ENCODE measurements at places on chromosomes 4 and X.
A peak's percentile ranks its signal among the peaks of the same experiment; 100 is the strongest.

GRCh38 chr4:137967480-137968190, 274.5 kb downstream of the SLC7A11 start:
- DNase-seq = no peak

DNA sequence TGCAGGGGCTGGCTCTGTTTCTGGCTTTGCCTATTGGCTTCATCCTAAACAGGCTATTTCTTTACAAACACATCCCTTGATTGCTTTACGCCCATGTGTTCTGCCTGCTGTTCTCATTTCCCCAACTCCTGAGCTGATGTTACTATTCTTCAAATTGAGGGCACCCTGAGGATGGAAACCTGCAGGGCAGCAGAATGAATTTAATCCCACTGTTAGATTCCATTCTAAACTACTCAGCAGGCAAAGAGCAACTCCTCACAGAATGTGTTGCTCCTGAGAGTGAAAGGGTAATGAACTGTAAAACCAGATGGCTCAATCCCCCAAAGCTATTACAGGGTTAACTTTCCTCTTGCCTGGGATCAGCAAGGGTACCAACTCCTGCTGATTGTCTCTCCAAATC, 75.7 kb downstream of the ANKRD50 start:
- DNase-seq = no peak

- DNase-seq = no peak
Observed at GRCh38 chrX:3598709-3599108, 114.7 kb downstream of the PRKX start.

- DNase-seq = no peak
Observed at GRCh38 chr4:15771216-15772058, 6.7 kb upstream of the CD38 start.

DNA sequence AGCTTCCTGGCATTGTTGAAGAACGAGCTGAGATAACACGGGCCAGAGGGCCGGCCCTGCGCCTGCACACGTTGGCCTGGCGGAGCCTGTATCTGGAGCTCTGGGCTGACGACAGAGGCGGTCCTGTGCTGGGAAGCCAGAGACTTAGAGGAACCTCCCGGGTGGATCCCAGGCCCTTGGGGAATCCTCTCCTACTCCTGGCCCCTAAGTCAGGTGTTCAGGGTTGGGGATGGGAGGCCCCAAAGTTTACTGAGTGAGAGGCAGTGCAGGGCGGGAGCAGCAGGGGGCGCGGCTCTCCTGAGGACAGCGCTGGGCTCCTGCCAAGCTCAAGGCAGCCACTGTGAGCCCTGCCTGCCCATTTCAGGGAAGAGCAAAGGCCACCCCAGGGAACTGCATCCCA, 2.5 kb upstream of the HTRA3 start:
- peak; percentile 86 for DNase-seq

All from psoas muscle (tissue), 8 donors.